GM18507 (cell line): ENCODE measurements at places on chromosomes 3 and 15.
A peak's percentile ranks its signal among the peaks of the same experiment; 100 is the strongest.

DNA sequence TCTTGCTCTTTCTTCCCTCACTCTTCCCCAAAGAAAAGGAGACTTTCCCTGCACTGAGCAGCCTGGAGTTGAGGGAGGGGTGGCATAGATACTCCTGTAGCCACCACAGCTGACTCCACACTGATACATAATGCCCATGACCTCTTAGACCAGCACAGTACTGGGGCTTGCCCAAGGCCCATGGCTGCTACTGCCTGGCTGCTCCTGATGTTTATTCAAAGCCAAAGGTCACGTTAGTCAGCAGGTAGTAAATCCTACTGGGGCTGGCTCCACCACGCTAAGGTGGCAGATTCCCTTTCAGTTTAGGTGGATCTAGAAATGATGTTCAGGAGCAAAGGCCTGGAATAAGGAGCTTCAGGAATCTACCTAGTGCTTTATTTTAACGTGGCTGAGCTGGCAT is 212.7 kb downstream of the C3orf38 start:
- DNase-seq: no peak

- no peak for DNase-seq
Observed at GRCh38 chr3:13140596-13140995, 67.4 kb upstream of the IQSEC1 start.

DNA sequence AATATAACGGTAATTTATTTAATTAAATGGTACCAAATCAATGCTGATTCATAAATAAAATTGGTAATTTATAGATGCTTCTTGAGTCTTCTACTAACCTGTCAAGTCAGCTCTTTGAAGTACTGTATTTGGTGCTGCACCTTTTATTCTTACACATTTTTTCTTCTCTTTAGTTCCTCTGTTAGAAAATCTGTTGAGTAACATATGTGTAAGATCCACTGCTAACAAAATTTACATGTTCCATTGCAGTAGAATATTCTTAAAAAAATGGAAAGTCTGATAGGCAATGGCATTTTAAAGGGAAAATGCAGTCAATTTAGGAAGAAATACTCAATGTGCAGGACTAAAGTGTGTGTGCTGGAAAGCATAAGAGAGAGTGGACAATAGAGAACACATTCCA is 936.6 kb downstream of the ZPLD1 start:
- no peak for DNase-seq

GRCh38 chr3:12768579-12769527 is 9.8 kb upstream of the TMEM40 start:
- no peak for DNase-seq

GRCh38 chr3:108512671-108513070 is 2.3 kb upstream of the MYH15 start:
- DNase-seq: no peak

DNA sequence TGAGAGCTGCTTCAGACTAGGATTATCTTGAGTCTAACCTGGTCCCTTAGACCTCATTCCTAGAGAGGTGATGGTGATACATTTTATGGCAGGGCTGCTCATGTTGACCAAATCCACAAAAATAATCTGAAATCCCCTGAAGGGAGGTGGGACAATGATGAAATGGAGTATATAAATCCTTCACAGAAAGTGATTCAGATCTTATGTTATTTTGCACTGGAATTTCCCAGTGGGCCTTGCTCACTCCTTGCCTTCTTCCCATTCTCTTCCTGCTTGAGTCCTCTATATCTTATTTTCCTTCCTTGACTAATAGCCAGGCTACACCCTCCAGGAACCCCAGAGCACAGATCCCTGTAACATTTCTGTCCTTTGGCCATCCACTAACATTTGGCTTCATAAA is 10.4 kb upstream of the TMEM202 start:
- no peak for DNase-seq

- DNase-seq: no peak
Observed at GRCh38 chr15:25611603-25612002, 172.8 kb upstream of the UBE3A start.

DNA sequence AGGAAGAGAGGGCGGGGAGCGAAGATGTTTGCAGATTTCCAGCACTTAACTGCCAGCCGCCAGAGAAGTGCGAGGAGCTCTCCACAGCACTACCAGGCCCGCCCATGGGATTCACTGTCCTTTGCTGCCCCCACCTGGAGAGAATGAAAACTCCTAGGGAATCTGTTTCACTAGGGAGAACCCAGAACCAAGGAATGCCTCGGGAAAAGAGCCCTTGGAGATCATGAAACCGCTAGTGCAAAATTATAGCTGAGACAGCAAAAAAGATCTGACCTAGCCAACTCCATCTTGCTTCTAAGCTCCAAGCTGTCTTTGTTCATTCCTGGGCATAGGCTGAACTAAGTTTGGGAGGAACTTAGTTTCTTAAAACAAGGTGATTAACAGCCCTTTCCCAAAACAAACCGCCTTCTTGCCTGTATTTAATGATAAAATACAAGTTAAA is 82.6 kb upstream of the GCNT3 start:
- DNase-seq: peak; percentile 39

- no peak for DNase-seq
Observed at GRCh38 chr15:88385078-88385700, 82.0 kb downstream of the MRPL46 start.
